ENCODE measurements at places on chromosomes 7 and 10. TPM values are rescaled to one million over a fixed set of nuclear protein-coding genes. Genes with fewer than 3 reads are reported as not detected.

The BLNK gene
- not detected for total RNA-seq

The TMEM176A gene
- total RNA-seq = not detected

The ZNF425 gene
- total RNA-seq = 0.77 TPM

The SAP25 gene
- 7.6 TPM for total RNA-seq

The RPA3 gene
- 136 TPM for total RNA-seq

- peak; percentile 91 for ATAC-seq
Observed at GRCh38 chr7:43888993-43889945, 17.1 kb downstream of the URGCP start.

GRCh38 chr10:31972519-31973041, 43.9 kb upstream of the ARHGAP12 start:
- no peak for ATAC-seq

GRCh38 chr10:97444212-97444611, 1.6 kb downstream of the EXOSC1 start:
- peak; percentile 63 for ATAC-seq

GRCh38 chr10:95758351-95759025, 2.5 kb downstream of the ENTPD1 start:
- peak; percentile 87 for ATAC-seq

- ATAC-seq = no peak
Observed at GRCh38 chr7:148819697-148820360, 64.3 kb downstream of the EZH2 start.

DNA sequence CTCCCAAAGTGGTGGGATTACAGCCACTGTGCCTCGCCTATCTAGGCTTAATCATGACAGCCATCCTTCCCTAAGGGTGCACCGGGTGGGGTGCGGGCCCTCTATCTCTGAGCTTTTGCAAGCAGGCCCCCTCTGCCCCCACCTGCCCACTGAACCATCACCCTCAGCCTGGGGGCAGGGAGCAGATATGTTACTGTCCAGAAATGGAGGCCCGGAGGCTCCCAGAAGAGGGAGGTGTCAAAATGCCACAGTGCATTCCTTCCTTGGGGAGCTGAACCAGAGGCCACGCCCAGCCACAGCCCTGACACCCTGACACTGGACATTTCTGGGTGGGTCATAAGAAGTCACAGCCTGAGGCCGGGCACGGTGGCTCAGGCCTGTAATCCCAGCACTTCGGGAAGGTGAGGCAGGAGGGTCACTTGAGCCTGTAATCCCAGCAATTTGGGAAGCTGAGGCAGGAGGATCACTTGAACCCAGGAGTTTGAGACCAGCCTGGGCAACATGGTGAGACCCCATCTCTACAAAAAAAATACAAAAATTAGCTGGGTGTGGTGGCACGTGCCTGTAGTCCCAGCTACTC, 129.8 kb upstream of the TNRC18 start:
- ATAC-seq = no peak

- no peak for ATAC-seq
Observed at GRCh38 chr7:114312649-114313048, 102.0 kb upstream of the FOXP2 start.

DNA sequence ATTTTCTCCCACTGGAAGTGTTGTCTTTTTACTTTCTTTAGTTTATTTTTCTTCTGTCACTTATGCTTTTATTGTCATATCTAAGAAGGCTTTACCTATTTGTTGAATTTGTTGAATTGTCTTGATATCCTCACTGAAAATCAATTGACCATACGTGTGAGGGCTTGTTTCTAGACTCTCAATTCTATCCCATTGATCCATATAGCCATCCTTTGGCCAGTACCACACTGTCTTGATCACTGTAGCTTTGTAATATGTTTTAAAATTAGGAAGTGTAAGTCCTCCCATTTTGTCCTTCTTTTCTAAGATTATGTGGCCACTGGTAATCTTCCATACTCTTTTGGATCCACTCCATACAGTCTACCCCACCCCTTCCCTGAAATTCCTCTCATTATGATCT, 25.5 kb upstream of the MNX1 start:
- ATAC-seq = no peak

- no peak for ATAC-seq
Observed at GRCh38 chr10:114070710-114071109, 27.0 kb downstream of the ADRB1 start.

- ATAC-seq = no peak
Observed at GRCh38 chr10:8144496-8144895, 90.0 kb downstream of the GATA3 start.

DNA sequence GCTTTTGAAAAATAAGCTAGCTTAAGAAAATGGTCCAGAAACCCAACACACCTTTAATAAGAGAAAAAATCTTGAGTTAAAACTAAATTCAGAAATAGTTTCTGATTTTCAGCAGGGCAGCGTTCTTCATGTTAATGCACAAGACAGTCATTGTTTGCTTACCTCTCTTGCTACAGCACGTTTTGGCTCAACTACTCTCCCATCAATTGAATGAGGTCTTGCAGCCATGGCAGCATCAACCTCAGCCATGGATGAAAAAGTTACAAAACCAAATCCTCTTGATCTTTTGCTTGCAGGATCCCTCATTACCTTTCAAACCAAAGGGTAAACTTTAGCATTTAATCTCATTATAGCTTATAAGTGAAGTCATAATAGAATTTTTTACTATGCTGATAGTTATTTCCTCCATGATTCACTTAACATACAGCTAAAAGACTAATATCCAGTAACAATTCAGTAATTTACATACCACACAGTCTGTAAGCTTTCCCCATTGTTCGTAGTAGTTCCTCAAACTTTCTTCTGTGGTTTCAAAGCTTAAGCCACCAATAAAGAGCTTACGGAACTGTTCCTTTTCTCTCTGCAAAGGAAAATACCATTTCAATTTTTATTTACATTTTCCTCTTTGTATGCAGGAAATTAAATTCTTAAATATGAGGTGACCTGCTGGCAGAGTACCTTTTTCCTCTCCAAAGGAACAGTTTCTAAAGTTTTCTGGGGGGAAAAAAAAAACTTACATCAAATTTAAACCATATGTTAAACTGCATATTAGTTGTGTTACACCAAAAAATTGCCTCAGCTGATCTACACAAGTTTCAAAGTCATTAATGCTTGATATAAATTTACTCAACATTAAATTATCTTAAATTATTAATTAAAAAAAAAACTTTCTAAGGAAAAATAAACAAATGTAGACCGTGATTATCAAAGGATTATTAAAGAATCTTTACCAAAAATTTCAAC, 3.1 kb downstream of the HNRNPA2B1 start:
- no peak for ATAC-seq

- ATAC-seq = peak; percentile 80
Observed at GRCh38 chr10:26438534-26439341, 597 bp downstream of the APBB1IP start.
